Germinal center (tissue), 1 donor: ENCODE measurements at places on chromosomes 2 and 18.

- DNase-seq = no peak
Measured at GRCh38 chr2:179243046-179243445, 21.6 kb downstream of the SESTD1 start.

DNA sequence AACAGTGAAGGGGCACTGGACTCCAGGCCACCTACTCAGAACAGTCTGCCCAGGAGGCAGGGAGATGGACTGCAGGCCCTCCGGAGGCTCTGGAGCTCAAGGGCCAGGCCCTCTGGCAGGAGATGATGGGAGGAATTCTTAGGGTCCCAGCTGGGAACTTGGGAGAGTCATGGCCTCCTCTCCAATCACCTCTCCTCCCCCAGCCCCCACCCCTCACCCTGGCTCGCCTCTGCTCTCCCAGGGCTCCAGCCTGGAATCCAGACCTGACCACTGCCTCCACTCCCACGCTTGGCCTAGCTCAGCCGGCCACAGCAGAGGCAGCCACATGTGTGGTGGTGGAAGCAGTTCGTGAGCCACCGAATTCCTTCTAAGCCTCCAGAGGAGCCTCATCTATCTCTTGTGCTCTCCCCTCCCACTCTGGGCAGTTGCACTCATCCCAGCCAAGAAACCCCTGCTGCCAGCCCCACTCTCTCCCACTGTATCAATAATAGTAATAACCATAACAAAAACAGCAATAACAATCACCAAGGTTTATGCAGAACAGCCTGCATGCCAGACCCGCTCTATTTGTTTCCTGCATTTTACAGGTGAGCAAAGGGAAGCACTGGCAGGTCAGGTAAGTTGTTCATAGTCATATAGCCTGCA lies 67.4 kb downstream of the TNS1 start:
- DNase-seq = no peak

DNA sequence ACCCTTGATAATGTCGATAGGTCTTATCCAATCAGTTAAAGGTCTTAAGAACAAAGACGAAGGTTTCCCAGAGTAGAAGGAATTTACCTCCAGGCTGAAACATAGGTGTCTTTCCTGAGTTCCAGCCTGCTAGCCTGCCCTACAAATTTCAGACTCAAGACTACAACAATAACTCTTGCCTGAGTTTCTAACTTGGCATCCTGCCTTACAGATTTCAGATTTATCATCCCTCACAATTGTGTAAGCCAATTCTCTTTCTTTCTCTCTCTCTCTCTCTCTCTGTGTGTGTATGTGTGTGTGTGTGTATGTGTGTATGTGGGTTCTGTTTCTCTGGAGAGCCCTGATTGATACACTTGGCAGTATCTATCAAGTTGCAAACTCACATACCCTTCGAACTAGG lies 37.2 kb upstream of the B4GALT6 start:
- no peak for DNase-seq

DNA sequence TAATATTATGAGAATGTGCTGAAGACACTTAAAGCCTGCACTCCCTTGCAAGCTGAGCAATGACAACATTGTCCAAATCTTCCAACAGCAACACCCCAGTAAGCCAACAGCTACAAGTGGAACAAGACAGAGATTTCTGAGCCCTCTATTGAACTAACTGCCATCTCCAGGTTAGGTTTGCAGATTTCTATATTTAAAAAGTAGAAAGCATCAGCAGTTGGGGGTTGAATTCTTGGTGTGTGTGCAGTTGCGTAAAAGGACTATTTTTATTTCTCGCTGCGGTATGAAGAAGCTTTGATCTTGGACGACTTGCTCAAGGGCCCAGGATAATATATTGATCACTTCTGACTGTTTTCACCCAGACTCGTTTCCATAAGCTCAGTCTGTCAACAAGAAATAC lies 106.2 kb upstream of the ZFP36L2 start:
- DNase-seq = no peak

GRCh38 chr2:44934983-44935728 lies 6.3 kb upstream of the SIX3 start:
- DNase-seq = no peak

- DNase-seq = no peak
Measured at GRCh38 chr2:123086613-123087385, 938.3 kb upstream of the CNTNAP5 start.

DNA sequence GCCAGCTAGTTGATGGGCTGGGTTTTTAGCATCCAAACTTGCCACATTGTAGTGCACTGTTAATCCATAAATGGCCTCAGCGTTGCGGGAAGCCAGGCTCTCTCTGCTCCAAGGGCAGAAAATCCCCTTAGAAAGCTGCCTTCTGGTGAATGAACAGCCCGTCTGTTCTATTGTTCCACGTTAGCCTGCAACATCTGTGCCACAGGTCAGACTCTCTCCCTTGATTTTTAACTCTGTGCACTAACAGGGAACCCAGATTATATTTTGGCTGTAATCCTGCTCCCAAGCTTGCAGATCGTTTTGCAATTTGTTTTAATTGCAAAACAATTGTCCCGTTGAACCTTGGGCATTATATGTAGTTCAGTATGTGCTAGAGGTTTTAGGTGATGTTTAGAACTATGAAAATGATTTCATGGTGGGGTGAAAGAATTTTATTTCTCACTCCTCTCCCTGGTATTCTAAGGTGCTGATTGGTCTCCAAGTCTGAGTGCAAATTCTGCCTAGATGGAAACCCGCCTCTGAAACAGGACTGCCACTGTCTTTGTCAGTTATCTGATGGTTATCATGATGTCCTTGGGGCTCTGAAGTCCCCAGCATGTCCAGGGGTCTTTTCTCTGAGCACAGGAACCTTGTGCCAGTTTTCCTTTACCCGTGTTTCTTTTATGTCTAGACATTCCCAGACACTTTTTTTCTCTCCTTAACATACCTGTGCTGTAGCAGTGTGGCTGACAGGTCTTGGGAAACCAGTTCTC lies 106.6 kb downstream of the MAP4K4 start:
- no peak for DNase-seq

- no peak for DNase-seq
Measured at GRCh38 chr2:239936838-239937581, 88.1 kb downstream of the NDUFA10 start.

GRCh38 chr2:191818725-191819350 lies 28.1 kb downstream of the CAVIN2 start:
- DNase-seq = no peak

DNA sequence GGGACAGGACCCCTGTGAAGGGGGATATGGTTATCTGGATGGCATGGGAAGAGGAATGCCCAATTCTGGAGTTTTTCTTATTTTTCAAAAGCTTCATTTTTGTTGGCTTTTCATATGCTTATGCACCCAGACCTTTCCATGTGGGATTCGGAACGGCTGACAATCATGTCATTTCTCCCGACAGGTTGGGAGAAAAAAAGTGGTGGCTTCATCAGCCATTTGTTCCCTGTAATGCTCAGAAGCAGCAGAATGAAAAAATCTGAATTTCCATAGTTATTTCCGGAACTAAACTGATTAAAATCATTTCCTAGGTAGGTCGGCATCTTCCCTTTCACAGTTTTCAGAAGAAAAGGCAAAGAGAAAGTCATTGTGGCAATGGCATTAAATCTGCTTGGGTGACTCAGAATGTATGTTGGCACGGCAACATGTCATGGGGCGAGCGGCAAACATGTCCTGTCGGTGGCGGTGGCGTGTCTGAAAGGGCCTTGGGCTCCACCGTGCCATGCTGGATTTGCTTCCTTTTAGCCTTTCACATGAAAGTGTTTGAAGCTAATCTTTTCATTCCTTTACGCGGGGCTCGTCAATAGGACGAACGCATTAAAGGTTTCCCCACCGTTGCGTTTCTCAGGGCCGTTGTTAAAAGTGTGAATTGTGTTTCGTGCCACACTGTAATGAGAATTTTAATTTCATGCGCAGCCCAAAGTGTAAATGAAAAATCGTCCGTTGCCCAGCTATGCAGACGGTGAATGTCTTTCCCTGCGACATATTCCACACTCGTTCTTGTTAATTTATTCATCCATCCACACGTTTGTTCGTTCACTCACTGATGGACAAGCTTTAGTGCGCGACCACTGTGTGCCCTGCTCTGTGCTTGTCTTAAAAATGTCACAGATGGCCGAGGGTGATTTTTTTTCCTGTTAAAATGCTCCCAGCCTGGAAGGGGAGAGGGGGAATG lies 18.5 kb downstream of the ACKR3 start:
- DNase-seq = no peak

DNA sequence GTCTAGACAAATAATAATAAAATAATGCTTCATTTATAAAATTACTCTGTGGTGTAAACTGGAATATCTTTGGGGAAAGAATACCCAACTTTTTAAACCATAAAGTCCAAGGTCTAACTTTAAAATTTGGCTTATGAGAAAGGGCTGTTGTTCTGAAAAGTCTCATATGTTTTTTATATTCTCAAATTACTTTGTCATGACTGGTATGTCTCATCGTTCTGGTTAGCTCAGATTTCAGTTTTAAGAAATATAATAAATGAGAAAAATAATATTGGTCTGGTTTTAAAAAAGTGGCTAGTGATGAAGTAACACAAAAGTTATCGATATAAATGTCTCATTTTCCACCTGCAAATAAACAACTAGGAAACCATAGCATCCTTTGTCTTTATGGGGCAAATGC lies 1658.1 kb downstream of the LRP1B start:
- no peak for DNase-seq

GRCh38 chr2:12728221-12728777 lies 11.6 kb downstream of the TRIB2 start:
- DNase-seq = peak; percentile 68

DNA sequence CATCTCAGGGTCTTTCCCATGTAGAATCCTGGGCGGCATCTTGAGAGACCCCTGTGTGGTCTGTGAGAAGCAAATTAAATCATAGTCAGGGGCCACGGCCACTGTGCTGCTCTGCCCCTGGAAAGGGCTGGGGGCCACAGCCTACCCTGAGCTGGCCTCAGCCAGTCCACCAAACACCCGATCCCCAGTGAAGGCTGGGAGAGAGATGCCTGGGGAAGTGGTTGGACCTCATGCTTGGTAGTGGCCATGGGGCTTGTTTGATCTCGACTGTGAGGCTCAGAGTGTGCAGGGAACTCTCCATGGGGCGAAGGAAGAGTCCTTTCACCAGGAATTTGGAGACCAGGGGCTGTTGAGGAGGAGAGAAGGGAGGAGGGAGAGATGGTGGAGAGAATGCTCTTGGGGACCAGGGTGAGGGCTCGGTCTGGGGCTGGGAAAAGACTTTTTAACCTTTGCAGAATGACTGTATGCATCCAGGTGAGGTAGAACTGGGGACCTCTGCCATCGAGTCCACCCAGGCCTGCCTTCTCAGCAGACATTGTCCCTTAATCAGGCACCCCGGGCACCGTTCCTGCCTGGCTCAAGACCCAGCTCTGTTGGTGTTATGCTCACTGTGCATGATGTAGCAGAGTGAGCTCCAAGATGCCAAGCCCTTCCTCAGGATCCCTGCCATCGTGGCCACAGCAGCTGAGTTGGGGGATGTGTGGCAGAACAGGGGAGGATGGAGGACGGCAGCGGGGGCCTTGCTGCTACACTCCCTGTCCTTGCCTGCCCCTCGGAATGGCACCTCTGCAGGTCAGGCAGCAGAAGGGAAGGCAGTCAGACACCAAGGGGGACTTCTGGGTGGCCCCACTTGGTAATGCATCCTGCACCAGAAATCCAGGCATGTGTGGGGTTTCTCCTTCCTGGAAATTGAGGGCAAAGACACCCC lies 249.9 kb downstream of the DYSF start:
- DNase-seq = no peak
